Neural progenitor cell (in vitro differentiated cells): ENCODE measurements at places on chromosomes 1 and 21. TPM values are rescaled to one million over a fixed set of nuclear protein-coding genes. Genes with fewer than 3 reads are reported as not detected.

Gene AMY2B
- 4.9 and 10.0 TPM in 2 replicates for total RNA-seq

Gene HES3
- total RNA-seq: 5.5 and 22.2 TPM in 2 replicates

Gene DCAF6
- 18.6 and 28.6 TPM in 2 replicates for total RNA-seq

Gene LCE6A
- not detected in 2 replicates for total RNA-seq

Gene NGF
- total RNA-seq: not detected in 2 replicates

Gene CEP350
- 61.2 and 61.7 TPM in 2 replicates for total RNA-seq

Gene PRXL2B
- 10.0 and 29.6 TPM in 2 replicates for total RNA-seq

Gene SYCP1
- total RNA-seq: 0.11 TPM in 1 of 2 replicates, not detected in the other

DNA sequence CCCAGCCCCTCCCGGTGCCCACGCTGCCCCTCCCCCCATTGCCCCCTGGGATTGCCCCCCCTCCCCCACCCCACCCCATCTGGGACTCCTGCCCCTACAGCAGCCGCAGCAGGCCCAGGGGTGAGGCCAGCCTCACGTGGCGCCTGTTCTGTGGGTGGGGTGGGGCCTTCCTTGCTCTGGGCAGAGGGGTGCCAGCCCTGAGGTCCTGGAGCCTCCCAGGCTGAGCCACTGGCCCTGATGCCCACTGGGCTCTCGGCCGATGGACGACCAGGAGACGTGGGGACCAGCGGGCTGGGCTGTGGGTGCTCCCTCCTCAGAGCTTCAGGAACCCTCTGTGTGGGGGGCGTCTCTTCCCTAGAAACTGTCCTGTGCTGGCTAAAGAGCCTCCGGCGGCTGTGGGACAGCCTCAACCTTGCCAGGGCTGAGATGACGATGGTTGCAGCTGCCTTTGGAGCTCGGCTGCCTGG lies 5.8 kb upstream of the C1orf159 start:
- DNase-seq: no peak

GRCh38 chr1:177615251-177615650 lies 354.6 kb downstream of the SEC16B start:
- no peak overlapping the region for H3K4me3 ChIP-seq
- no peaks in the 10 kb centered on the region for H3K36me3 ChIP-seq
- no peak for DNase-seq
- no peak overlapping the region for H3K27ac ChIP-seq
- H3K4me1 ChIP-seq: no peaks in the 10 kb centered on the region
- H3K27me3 ChIP-seq: no peaks in the 10 kb centered on the region

- no peaks in the 10 kb centered on the region for H3K4me1 ChIP-seq
- H3K27me3 ChIP-seq: no peaks in the 10 kb centered on the region
- no peak overlapping the region for H3K27ac ChIP-seq
- no peak for DNase-seq
- no peak overlapping the region for H3K4me3 ChIP-seq
These were observed 618.0 kb downstream of the NPHP4 start for GRCh38 chr1:5374192-5374591.

GRCh38 chr21:36297938-36298572 lies 21.9 kb upstream of the MORC3 start:
- no peak for DNase-seq
- H3K4me3 ChIP-seq: no peak overlapping the region
- no peaks in the 10 kb centered on the region for H3K27me3 ChIP-seq
- no peaks in the 10 kb centered on the region for H3K4me1 ChIP-seq

- no peak overlapping the region for H3K27ac ChIP-seq
- no peak overlapping the region for H3K4me3 ChIP-seq
- H3K27me3 ChIP-seq: no peaks in the 10 kb centered on the region
- peaks cover 3% of the 10 kb centered on the region for H3K4me1 ChIP-seq
- no peak for DNase-seq
- no peaks in the 10 kb centered on the region for H3K36me3 ChIP-seq
These were observed 57.3 kb downstream of the RHOU start for GRCh38 chr1:228792601-228793000.

DNA sequence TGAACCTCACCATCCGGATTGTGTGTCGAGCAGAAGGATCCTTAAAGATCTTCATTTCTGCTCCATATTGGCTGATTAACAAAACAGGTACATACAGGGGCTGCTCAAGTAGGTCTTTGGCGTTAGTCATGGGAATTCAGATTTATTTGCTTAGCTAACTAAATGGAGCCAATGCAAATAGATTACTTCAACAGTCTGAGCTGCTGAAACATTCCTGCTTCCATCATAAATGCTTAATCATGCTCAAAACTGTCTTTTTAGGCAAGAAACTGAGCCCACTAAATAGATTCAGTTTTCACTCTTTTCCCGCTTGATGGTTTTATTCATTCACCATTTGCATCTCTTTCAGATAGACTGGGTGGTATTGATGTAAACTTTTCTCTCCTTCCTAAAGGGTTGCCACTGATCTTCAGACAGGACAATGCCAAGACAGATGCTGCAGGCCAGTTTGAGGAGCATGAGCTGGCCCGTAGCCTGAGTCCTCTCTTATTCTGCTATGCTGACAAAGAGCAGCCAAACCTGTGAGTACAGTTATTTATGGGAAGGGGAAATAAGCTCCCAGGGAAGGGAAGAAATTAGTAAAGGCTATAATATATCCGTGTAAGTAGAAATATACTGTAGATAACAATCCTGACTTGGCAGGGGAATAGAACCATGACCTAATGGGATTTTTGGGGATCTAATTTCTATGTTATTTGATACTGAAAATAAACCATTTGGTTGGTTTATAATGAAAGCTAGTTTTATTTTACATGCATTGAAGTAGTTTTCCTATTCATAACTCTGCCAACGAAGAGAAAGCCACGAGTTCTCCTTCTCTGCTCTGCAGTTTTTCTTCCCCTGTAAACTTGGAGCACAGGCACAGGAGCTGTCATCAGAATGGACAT lies 126.4 kb downstream of the VPS13D start:
- DNase-seq: no peak
- H3K36me3 ChIP-seq: no peaks in the 10 kb centered on the region
- no peak overlapping the region for H3K27ac ChIP-seq
- no peaks in the 10 kb centered on the region for H3K27me3 ChIP-seq
- no peaks in the 10 kb centered on the region for H3K4me1 ChIP-seq

DNA sequence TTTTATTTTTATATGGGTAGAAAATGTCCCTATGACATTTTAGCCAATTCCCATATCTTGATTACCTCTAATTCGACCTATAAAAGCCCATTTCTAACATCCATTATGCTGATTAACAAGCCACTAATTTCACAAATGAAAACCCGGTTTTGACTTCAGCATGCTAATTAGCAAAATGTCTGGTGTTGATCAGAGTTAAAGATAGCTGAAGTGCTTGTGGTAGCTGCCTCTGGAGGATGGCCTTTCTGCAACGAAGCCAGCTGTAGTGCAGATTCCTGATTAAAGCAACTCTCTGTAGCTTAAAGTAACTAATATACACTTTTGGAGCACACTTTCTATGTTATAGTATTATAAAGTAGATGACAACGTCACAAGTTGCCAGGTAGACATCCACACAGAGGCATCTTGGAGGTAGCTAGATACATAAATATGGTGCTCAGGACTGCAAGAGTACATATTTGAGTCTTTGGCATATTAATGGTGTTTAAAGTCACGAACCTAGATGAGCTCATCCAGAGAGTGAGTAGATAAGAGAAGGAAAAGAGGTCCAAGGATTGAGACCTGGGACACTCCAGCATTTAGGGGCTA lies 239.5 kb downstream of the BRINP2 start:
- no peaks in the 10 kb centered on the region for H3K27me3 ChIP-seq
- no peak overlapping the region for H3K27ac ChIP-seq
- DNase-seq: no peak
- no peaks in the 10 kb centered on the region for H3K36me3 ChIP-seq

DNA sequence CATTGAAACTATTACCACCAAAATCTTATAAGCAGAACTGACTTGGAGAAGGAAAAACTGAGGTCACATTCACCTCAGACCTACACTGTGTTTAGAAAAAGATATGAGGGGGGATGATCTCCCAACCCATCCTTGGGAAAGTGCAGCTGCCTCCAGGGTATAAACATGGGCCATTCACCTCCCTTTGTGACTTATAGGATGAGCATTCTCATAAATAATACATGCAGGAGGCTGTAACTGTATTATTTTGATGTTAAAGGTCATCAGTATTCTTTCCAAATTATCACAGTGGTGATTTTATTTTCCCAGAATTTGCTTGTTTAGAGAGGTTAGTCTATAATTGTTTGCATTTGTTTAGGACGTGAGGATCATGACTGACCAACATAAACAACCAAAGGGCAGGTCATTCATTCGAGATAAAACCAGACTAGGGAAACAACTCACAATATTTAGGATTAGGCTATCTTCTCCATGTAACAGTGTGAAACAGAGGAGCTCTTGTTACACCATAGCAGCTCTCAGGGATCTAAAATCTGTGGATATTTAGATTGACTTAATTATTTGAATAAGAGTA lies 109.2 kb upstream of the NR5A2 start:
- no peaks in the 10 kb centered on the region for H3K4me1 ChIP-seq
- DNase-seq: no peak
- H3K27me3 ChIP-seq: no peaks in the 10 kb centered on the region

GRCh38 chr21:34996304-34997101 lies 52.6 kb downstream of the RUNX1 start:
- DNase-seq: no peak
- H3K36me3 ChIP-seq: no peaks in the 10 kb centered on the region
- H3K27me3 ChIP-seq: no peaks in the 10 kb centered on the region
- H3K4me3 ChIP-seq: no peak overlapping the region
- H3K27ac ChIP-seq: no peak overlapping the region
- peaks cover 6% of the 10 kb centered on the region for H3K4me1 ChIP-seq

- DNase-seq: no peak
- H3K27ac ChIP-seq: no peak overlapping the region
- no peaks in the 10 kb centered on the region for H3K36me3 ChIP-seq
- H3K27me3 ChIP-seq: no peaks in the 10 kb centered on the region
- H3K4me1 ChIP-seq: peaks cover 9% of the 10 kb centered on the region
- H3K4me3 ChIP-seq: no peak overlapping the region
These were observed 99.8 kb upstream of the PRMT6 start for GRCh38 chr1:106956721-106957120.

- no peak for DNase-seq
- H3K27ac ChIP-seq: no peak overlapping the region
- no peak overlapping the region for H3K4me3 ChIP-seq
- H3K27me3 ChIP-seq: no peaks in the 10 kb centered on the region
- no peaks in the 10 kb centered on the region for H3K36me3 ChIP-seq
These were observed 23.6 kb downstream of the LAMC2 start for GRCh38 chr1:183209533-183210158.

DNA sequence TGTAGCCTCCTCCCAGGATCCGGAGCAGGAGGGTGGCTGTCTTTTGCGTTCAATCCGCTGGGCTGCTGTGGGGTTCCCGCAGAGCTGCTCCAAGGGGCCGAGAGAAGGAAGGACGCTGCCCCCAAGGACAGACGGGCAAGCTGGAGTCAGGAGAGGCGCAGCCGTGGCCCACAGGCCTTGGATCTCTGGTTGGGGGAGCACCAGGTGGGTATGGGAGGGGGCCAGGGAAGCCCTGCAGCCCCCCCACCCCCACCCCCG lies 15.9 kb upstream of the SKI start:
- H3K27me3 ChIP-seq: no peaks in the 10 kb centered on the region

DNA sequence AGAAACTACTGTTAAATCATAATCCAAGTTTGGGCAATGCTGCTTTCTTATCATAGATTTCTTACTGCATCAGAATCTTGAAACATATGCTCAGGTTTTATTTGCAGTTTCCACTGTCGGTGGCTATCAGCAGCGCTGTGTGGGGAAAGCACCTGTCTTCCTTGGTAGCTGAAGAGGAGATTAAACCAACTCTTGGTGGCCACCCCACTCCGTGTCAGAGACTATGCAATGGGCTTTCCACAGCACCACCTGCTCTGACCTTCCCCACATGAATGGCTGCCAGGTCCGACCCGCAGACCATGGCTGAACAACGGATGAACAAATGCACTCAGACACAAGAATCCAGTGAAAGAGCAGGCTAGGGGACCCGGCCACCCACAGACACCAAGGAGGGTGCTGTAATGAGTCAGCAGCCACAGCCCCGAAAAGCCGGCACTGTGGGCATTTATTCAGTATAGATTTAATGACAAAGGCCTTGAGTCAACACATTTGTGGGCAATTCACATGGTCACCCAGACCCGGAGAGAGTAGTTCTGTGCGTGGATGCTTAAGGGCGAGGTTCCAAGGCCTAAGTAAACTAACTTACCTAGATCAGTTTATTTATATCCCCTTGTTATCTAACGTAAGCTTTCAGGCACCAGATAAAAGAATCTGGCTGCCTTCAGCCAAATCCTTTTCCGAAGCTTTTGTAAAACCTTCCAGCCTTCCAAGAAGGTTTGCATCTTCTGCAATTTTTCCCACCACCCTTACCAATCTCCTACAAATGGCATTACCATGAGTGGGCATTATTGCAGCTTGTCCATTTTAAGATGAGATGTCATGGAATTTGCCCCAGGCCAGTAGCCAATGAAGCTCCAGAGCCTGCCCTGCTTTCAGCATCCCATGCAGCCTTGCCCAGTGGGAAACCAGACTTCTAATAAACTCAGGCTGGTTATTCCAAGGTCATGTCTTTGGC lies 82.7 kb downstream of the HLCS start:
- H3K27me3 ChIP-seq: no peaks in the 10 kb centered on the region
- H3K4me1 ChIP-seq: peaks cover 22% of the 10 kb centered on the region
- H3K27ac ChIP-seq: no peak overlapping the region
- peaks cover 4% of the 10 kb centered on the region for H3K36me3 ChIP-seq
- DNase-seq: no peak

DNA sequence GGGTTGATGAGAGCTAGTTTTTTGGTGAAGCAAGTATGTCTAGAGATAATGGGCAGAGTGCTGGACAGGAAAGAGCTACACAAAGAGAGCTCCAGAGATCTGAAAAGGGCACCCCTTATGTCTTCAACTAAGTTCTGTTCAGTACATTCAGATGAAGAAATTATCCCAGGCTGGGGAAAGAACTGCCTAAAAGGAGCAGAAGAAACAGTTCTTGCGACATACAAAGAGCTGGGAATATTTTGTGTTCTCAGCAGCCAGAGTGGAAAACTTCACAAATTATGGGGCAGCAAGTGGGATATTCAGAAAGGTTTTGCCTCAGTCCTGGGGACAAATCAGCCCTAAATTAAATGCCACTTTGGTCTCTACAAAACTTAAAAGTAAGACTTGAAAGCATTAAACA lies 17.4 kb upstream of the CCN1 start:
- no peak overlapping the region for H3K27ac ChIP-seq
- no peaks in the 10 kb centered on the region for H3K27me3 ChIP-seq
- DNase-seq: no peak
- no peak overlapping the region for H3K4me3 ChIP-seq
- no peaks in the 10 kb centered on the region for H3K4me1 ChIP-seq

DNA sequence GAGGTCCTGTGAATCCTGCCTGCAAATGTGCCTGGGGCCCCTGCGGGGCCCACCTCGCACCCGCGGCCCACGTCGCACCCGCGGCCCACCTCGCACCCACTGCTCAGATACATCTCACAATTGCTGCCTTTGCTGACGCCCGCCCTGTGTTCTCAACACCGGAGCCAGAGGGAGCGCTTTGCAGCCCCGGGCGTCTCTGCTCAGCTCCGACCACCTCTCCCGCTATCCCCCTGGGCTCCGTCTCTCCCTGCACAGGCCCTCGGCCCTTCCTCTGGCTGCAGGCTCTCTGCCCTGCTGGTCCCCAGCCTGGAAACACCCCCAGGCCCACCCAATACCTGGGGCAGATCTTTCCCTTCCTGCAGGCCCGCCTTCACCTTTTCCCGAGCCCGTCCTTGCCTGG lies 44.8 kb downstream of the TP73 start:
- DNase-seq: no peak
- H3K4me1 ChIP-seq: peaks cover 10% of the 10 kb centered on the region
- peaks cover 13% of the 10 kb centered on the region for H3K27me3 ChIP-seq
